ENCODE measurements at places on chromosomes 2 and 18. TPM values are rescaled to one million over a fixed set of nuclear protein-coding genes. Genes with fewer than 3 reads are reported as not detected.

The RAB6C gene
- not detected for total RNA-seq

The DES gene
- 4.3 TPM for total RNA-seq

GRCh38 chr18:50994031-50994430 lies 26.2 kb downstream of the ELAC1 start:
- no peak for DNase-seq

GRCh38 chr2:207202645-207203044 lies 36.9 kb upstream of the KLF7 start:
- peak; percentile 53 for DNase-seq

DNA sequence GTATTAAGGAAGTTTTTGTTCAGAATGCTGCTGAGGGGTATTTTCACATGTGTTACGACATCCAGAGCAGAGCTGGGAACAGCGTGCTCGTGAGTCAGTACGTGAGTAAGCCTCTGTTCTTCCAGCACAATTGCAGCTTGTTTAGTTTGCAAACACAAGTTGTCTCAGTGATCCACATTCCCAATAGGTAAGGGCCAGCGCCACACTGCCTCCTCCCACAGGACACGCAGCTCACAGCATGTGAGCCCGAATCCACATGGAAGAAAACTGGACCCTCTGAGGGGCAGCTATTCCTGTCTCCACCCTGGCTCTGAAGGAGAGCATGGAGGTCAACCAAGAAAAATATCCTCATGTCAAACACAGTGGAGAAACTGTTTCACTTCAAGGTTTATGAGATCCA lies 173.9 kb upstream of the PID1 start:
- peak; percentile 92 for DNase-seq

DNA sequence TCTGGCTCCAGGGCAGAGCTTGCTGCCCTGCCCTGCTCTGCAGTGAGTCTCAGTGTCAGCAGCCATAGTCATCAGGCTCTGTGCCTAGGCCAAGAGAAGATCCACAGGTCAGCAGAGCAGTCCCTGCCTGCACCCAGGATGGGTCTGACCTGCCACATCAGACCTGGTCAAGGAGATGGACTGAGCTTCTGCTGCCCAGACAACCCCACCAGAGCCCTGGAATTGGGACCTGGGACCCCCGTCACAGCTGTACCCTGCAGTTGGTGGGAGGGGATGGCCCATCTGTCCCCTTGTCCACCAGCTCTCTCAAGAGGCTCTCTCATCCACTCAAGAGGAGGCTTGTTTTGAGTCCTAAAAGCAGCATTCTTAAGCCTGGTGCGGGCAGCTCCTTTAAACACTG lies 142.6 kb downstream of the TFCP2L1 start:
- DNase-seq = no peak

DNA sequence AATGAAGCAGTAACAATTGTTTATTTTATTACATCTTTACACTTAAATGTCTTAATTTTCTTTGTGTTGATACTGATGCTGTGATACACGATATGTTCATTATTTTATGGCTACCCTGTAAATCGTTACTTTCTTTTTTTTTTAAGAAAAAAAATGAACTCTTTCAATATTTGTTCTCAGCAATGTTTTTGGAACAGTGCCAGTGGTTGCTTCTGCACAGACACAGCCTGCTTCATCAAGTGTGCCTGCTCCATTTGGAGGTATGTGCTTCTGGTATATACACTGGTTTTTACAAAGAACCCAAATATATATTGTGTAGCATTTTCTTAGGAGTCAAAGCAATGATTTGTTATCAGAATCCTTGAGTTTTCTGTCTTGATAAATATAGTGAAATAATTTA lies 62.2 kb upstream of the SCYGR2 start:
- DNase-seq = no peak

DNA sequence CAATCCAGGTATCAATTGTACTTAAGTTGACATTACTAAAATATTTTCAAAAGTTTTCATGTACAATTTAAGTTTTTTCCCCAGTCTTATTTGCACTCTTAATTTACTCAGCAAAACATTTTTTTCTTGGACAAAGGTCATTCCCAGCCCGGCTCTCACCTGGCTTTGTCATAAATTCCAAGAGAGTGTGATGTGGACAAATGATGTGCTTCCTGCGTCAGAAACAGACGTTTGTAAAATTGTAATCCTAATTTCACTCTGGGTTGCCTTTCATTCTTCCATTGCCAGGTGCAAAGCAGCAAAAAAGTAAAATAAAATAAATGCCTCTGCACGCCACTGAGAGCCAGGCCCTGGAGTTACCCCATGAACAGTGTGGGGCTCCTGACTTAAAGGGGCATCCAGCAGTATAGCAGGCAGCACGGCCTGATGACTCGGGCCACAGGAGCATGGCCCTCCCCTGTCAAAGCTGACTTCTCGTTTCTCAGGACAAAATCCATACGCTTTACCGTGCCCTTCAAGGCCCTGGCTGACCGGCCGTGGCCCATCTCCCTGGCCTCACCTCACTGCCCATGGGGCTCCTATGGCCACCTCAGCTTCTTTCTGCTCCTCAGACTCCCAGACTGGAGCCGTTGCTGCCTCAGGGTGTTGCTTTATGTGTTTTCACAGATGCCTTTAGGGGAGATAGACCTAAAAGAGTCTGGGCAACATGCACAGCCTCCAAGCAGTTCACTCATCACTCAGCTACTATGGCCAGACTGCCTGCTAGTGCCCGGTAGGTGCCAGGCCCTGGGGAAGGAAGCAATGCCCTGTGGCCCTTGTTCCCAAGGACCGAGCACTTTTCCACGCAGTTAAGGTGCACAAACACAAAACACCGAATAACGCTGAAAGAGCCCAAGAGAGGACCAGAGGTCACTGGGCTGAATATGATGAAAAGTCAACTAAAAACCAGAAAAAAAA lies 7.6 kb upstream of the TMEM185B start:
- DNase-seq = no peak

DNA sequence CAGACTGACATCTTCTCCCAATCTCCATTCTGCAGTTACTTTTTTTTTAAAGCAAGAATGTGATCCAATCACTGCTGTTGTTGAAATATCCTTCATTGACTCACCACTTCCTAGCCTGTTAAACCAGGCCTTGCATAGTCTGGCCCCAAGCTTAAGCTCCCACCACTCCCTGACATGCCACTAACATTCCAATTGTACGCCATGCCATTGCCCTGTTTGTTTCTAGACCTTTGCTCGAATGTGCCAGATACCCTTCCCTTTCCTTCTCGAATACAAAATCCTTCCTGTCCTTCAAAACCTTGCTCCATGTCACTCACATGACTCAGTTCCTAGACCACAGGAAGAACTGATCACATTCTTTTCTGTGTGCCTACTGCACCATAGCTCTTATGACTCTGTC lies 224.2 kb downstream of the CYRIA start:
- DNase-seq = no peak

GRCh38 chr18:21934766-21935015 lies 194.1 kb downstream of the MIB1 start:
- DNase-seq = no peak

All from IMR-90 (cell line).